Stimulated activated CD8-positive, alpha-beta memory T cell treated with anti-CD3 and anti-CD28 coated beads, Interleukin-4, amount 100 ng/mL, for 24 hours (primary cell): ENCODE measurements at places on chromosomes 1 and 21.

DNA sequence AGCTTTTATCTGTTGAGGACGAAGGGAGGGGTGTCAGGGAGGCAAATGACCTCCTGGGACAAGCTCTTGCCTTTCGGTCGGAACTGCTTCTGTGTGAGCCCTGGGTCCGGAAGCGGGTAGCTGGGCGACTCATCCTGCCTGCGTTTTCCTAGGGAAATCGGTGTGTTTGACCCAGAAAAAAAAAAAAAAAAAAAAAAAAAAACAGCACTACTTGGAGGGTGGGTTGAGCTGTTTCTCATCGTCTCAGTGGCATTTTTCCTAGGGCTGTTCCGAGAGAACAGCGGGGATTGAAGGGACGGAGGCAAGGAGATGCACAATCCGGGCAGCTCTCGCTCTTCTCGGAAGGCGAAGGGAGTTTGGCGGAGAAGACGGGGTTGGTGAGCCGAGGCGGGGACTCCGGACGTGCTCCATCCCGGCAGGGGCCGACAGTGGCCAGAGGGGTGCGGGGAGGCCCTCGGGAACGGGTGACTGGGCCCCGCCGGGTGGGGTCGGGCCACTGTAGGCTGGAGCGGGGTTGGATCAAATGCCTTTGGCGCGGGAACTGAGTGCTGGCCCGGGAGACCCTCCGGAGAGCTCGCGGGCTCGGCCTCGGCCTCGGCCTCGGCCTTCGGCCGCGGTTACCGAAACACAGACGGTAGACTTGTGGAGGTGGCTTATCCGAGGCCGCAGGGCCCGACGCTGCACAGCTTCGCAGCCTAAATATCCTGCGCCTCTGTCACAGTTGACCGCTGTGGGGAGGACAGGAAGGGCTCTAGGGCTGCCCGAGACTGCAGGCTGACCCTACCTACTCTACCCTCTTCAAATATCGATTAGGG is 2.4 kb upstream of the BARHL2 start:
- DNase-seq = no peak

GRCh38 chr1:12745126-12745991 is 641 bp upstream of the CFAP107 start:
- no peak for DNase-seq

GRCh38 chr1:92993581-92993980 is 32.3 kb upstream of the DIPK1A start:
- no peak for DNase-seq

GRCh38 chr1:28322194-28322593 is 6.6 kb upstream of the MED18 start:
- no peak for DNase-seq

DNA sequence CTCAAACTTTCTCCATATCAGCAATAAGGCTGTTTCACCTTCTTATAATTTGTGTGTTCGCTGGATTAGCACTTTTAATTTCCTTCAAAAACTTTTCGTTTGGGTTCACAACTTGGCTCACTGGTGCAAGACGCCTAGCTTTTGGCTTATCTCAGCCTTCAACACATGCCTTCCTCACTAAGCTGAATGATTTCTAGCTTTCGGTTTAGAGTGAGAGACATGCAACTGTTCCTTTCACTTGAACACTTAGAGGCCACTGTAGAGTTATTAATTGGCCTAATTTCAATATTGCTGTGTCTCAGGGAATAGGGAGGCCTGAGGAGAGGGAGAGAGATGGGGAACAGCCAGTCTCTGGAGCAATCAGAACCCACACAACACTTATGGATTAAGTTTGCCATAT is 41.2 kb upstream of the IFNLR1 start:
- DNase-seq = no peak

DNA sequence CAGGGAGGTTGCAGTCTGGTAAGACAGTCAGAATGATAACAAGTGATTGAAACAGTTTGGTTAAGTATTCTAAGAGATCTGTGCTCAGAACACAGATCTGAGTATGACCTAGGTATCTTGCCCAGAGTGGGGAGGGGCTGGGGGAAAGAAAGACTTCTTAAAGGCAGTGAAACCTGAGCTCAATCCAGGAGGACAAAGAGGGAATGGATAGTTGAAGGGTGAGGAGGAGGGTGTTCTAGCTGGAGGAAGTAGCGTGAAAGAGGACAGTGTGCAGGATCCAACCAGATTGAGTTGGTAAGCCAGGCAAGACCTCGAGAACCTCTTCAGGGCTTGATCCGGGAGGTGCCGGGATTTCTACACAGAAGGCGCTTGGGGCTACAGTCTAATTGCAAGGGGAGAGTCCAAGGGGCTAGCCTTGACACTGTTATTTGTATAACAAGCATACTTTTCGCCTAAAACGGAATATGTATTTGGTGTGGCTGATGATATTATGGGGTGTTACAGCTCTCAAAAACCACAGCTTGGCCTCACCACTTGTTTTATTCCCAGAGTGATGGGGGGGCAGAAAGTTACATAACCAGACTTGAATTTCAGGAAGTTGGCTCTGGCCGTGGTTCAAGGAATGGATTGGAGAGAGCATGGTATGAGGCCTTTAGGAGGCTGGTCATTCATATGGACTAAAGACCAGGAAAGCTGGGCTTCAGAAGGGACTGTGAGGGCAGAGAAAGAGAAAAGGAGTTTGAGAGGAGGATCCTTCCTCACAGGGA is 19.1 kb downstream of the RCSD1 start:
- no peak for DNase-seq

GRCh38 chr1:11534846-11535245 is 55.9 kb downstream of the DISP3 start:
- no peak for DNase-seq

GRCh38 chr1:184427722-184428121 is 40.9 kb downstream of the C1orf21 start:
- DNase-seq = no peak

DNA sequence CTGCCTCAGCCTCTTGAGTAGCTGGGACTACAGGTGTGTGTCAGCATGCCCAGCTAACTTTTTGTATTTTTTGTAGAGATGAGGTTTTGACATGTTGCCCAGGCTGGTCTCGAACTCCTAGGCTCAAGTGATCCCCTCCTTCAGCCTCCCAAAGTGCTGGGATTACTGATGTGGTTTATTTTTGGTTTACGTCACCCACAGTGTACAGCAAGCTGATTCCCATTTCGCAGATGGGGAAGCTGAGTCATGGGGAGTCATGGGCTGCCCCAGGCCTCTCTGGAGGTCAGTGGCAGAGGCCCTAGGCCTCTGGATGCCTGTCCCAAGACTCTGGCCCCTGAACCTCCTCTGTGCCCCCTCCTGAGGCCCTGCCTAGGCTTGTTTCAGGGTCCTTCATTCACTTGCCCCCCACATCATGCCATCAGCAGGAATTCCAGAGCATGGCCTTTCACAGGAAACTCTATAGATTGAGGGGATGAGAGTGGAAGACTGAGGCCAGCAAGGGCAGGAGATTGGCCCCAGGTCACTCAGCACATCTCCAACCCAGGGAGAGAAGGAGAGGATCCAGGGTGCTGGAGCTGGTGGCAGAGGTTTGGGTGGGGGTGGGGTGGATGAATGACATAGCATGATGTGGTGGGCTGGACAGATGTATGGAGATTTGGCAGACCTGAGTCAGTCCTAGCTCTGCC is 266.0 kb downstream of the PTPRU start:
- no peak for DNase-seq

GRCh38 chr1:82950606-82951200 is 1048.2 kb downstream of the TTLL7 start:
- no peak for DNase-seq

GRCh38 chr1:30523055-30524020 is 200.0 kb downstream of the MATN1 start:
- DNase-seq = no peak

DNA sequence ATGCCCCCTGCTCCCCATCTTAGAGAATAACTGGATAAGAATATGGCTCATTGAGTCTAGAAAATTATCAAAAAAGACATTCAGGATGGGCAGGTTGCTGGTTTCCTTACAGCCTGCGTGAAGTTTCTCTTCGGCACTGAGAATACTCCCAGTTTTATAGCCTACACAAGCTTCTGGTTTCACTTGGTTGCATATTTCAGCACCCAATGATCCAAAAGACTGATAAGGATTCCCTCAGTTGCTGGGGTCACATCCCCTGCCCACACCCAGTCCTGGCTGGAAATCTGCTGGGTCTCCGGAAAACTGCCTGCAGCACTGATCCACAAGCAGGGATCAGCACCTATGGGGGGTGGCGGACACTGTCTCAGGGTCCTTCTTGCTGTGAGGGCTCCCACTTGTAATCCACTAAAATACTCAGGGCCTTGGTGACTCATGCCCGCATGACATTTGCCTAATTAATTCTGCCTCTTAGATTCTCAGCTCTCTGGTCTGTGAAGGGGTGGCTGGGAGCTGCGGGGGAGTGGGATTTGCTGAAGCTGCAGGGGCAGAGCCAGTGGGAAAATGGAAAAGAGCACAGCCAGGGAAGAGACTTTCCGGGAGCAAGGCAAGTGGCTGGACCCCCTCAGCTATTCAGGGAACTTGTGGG is 142.5 kb downstream of the ZNF648 start:
- no peak for DNase-seq
